Stimulated activated CD8-positive, alpha-beta memory T cell treated with anti-CD3 and anti-CD28 coated beads, Interleukin-4, amount 100 ng/mL, for 4 hours (primary cell): ENCODE measurements at places on chromosomes 4 and X.

GRCh38 chr4:81218206-81218605 is 3.2 kb upstream of the PRKG2 start:
- no peak for DNase-seq

DNA sequence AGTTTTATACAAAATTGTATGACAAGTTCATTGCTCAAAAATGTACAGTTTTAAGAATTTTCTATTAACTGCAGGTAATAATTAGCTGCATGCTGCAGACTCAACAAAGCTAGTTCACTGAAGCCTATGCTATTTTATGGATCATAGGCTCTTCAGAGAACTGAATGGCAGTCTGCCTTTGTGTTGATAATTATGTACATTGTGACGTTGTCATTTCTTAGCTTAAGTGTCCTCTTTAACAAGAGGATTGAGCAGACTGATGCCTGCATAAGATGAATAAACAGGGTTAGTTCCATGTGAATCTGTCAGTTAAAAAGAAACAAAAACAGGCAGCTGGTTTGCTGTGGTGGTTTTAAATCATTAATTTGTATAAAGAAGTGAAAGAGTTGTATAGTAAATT is 131.0 kb downstream of the TET2 start:
- no peak for DNase-seq

DNA sequence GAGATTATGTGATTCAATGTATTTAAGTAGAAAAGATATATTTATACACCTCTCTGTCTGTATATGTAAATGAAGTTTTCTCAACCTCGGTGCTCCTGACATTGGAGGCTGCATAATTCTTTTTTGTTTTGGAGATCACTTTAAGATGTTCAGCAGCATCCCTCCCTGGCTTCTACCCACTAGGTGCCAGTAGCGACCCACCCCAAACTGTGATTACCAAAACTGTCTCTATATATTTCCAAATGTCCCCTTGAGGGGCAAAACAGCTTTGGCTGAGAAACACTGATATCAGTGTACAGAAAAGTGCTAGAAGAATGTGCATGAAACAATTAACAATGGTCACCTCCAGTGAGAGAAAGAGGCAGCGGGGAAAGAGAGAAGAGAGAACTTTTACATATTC is 51.2 kb downstream of the DCX start:
- DNase-seq = no peak

DNA sequence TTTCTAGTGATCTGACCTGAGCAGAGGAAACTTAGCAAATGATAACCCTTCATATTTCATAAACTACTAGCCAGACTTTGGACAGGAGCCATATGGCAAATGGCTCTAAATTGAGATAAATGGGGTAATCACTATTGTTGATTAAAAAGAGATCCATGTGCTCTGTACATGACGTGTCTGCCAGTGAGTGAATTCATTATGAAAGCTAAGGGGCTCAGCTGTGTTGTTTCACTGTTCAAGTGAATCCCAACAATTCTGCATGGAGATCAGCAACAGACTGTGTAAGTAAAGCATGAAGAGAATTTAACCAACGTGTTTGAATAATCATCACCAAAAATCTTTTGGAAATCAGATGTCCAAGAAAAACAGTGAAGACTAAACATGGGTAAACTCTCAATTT is 9.5 kb upstream of the QRFPR start:
- no peak for DNase-seq

- DNase-seq = no peak
Observed at GRCh38 chrX:42803320-42803719, 25.4 kb upstream of the PPP1R2C start.

- DNase-seq = no peak
Observed at GRCh38 chrX:37906357-37906756, 59.0 kb upstream of the DYNLT3 start.

GRCh38 chr4:104747635-104748034 is 252.9 kb upstream of the CXXC4 start:
- DNase-seq = no peak

DNA sequence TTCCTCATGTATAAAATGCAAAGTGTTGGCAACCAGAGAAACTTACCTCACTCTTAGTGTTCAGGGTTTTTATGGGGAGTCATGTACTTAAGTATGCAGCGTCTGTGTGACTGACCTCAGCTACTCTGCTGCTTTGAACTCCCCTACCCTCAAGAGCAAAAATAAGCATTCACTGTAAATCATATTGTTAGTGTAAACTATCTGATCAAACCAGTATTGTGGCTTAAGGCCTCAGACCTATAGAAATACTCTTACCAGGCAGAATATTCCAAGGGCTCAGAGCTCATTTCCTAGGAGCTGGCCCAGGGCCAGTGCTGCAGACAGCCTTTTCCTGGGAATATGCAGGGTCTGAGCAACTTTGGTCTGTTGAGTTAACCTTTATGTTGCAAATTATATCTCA is 453.1 kb downstream of the CCSER1 start:
- DNase-seq = no peak

- no peak for DNase-seq
Observed at GRCh38 chrX:3066555-3066954, 25.3 kb downstream of the ARSF start.

GRCh38 chrX:119008110-119008744 is 33.8 kb downstream of the LONRF3 start:
- no peak for DNase-seq

DNA sequence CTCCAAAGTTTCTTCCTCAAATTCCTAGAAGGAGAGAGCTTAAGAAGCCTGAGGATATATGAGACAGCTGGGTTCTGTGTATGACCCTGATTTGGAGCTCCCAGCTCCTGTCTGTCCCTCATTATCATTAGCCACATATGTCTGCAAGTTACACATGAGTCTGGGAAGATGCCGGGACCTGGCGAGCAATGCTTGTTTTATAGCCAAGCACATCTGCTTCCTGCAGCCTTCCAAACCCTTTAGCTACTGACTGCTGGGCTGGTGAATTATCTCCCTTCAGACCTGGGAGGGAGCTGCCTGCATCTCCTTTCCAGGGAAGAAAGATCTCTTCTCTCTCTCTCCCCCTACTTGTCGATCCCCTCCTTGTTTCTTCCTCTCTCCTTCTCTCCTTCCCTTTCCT is 556.7 kb upstream of the BOD1L1 start:
- no peak for DNase-seq

DNA sequence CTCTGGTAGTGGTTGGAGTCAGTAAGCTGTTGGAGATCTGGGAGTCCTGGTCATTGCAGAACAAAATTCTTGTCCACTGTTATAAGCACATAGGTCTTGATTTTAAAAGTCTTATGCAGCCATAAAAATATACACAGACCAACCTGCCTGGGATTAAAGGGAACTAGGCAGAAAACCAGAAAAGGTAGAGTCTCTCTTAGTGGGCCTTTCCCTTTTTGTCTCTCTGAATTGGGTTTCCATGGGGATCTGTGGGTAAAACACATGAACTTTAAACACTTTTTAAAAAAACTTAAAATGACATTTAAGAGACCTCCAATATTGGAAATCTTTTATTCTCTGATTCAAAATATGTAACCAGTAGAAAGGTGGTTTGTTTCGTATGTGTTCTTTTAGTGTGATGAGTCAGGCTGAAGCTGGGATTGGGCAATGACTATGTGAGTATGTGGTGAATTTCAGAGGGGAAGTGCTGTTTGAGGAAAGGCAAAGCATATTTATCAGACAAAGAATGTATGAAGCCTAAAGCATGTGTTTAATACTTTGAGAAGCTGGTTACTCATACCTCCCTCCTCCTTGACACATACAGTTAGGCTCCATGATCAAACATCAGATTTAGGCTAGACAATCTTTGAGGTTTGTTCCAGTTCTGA is 29.6 kb downstream of the SLC16A2 start:
- no peak for DNase-seq

DNA sequence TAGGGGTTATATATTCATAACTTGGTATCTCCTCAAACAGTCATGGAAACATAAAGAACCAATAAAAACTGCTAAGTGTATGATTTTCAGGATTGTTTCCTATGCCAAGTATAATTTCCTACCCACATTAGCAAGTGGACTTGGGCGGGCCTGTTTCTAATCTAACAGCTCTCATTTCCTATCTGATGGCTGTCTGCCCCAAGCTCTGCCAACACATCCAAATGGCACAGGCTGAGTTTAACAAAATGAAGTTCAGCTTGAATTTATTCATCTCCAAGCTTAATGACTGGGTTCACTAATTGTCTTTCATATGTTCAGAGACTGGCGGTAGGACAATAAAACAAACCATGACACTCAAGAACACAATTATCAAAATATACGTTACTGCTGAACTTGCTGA is 55.5 kb upstream of the S100G start:
- no peak for DNase-seq

DNA sequence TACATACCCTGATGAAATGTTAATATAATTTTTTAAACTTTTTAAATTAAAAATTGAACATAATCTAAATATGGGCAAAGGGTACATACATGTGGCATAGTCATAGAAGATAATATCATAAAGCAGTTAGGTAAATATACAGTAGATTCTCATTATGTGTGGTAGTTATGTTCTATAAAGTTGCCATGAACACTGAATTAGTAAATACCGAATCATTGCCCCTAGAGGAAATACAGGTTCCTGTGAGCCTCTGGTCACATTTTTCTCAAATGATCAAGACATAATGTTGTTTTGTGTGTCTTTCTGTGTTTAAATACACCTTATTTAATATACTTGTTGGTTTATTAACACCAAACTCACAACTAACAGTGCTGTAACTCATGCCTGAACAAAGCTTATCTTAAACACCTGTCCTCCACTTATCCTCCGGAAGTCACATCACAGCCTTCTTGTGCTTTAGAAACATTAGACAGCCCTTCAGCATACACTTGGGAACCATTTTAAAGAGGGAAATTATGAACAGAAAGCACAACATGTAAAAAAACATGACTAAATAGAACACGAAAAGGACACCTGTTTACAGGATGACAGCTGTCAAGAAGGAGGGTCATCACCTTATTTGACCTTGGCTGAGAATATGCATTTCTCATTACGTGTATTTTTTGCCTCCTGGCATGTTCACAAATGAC is 169.4 kb upstream of the NAP1L5 start:
- no peak for DNase-seq

DNA sequence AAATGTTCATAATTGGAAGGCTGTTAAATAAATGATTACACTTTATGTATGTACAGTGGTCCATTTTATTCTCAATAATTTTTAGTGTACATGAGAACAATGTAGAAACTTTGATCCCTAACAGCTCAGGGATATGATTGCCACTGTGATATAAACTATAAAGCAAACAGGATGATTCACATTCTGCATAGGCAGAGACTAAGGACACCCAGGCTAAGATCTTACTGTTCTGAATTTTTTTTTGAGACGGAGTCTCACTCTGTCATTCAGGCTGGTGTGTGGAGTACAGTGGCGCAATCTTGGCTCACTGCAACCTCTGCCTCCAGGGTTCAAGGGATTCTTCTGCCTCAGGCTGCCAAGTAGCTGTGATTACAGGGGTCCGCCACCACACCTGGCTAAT is 186.6 kb downstream of the PDGFC start:
- DNase-seq = no peak

DNA sequence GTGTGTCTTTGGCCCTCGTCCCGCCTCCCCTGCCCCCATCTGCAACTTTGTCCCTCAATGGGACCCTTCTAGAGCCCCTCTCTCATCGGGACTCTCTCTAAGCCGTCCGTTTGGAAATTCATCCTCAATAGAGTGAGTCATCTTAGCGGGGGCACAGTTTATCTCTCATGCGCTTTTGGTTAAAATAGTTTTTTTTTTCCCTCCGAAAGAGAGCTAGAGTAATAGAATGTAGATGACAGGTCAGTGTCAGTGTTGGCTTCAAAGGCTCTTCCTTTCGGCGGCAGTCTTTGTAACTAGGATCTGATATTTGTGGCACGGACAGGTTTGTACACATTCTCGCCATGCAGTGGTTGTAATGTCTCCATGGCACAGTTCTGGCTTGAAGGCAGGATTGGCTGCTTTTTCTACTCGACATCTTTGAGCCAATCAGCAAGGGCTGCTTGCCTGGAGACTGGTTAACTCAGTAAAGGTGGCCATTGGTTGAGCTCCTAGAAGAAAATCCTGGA is 989 bp downstream of the N4BP2 start:
- DNase-seq = peak; percentile 31
